ENCODE measurements at places on chromosomes 6 and 20. TPM values are rescaled to one million over a fixed set of nuclear protein-coding genes. Genes with fewer than 3 reads are reported as not detected.

The PRDM13 gene
- total RNA-seq, result not detected

The SLC2A10 gene
- total RNA-seq, result 2.8 TPM

The DNAH8 gene
- 0.03 TPM for total RNA-seq

The SPACA1 gene
- not detected for total RNA-seq

DNA sequence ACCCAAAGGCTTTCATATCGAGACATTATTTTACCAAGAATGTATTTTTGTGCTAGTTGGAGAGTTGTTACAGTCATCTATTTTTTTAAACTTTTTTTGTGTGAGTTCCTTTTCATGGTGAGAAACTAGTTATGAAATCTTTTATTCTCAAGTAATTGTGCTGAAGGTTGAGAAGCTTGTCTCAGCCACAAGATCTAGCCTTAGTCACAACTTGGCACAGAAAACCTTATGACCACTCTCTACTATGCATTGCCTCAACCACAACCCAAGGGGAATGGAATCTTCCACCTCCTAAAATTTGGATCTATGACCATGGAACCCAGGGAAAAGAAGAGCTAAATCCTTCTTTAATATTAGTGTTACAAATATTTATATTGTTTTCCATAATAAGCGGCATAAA is 58.5 kb downstream of the HS3ST5 start:
- DNase-seq, result no peak

DNA sequence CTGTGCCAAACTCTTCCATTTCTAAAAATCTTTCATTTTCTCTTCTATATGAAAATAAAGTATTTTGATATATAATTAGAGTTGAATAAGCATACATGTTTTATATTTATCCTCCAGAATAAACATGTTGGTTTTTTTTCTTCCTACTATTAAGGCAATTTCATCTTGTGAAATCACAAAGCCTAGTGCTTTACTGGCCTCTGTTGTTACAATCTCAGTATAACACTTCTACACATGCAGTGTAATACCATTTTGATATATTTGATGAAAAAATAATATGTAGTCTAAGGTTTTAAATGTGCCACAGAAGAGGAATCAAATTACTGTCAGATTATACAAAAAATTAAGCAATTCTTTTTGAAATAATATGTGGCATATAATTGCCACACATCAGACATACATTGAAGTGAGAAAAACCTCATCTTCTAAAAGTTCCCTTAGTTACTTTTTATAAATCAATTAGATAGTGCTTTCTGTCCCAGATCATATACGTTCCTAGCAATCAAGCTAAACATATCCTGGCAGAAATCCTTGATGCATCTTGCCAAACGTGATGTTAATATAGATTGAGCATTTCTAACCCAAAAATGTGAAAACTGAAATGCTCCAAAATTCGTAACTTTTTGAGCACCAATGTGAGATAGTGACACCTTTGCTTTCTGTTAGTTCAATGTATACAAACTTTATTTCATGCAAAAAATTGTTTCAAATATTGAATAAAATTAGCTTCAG is 225.1 kb upstream of the MANEA start:
- no peak for DNase-seq

GRCh38 chr20:17688965-17689364 is 6.9 kb upstream of the RRBP1 start:
- no peak for DNase-seq

- DNase-seq, result no peak
Observed at GRCh38 chr6:21521276-21521675, 72.3 kb upstream of the SOX4 start.

DNA sequence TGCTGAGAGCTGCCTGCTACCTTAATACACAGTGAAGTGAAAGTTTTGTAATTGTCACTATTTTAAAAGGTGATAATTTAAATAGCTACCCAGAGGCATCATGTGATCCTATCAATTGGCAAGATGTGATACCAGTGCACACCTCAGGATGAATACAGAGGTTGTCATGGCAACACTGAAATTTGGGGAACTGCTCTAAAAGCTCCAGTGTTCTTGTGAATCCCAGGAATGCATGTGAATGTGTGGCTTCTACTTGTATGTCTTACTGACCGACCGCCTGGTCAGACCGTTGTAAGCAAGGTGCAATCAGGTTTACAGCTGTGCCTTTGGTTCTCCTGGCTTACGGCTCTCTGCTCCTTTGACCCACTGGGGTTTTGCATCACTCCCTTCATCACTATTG is 146.3 kb upstream of the GJE1 start:
- DNase-seq, result no peak

DNA sequence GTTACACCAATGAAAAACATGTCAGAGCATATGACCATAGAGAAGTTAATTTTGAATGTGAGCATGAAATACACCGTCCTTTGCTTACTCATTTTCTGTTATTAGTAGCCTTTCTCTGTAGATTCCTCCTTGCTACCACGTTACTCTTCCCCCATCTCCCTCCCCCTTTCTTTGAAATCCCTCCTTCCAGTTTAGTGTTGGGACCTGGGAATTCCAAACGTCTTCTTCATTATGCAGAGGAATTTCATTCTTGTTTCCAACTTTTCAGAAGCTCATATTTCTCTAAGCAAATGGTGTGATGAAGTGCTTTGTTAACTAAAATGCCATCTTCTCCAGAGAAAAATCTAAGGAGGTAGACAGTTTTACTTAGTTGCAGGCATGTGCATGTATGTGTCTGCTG is 122.4 kb downstream of the MCHR2 start:
- DNase-seq, result no peak

DNA sequence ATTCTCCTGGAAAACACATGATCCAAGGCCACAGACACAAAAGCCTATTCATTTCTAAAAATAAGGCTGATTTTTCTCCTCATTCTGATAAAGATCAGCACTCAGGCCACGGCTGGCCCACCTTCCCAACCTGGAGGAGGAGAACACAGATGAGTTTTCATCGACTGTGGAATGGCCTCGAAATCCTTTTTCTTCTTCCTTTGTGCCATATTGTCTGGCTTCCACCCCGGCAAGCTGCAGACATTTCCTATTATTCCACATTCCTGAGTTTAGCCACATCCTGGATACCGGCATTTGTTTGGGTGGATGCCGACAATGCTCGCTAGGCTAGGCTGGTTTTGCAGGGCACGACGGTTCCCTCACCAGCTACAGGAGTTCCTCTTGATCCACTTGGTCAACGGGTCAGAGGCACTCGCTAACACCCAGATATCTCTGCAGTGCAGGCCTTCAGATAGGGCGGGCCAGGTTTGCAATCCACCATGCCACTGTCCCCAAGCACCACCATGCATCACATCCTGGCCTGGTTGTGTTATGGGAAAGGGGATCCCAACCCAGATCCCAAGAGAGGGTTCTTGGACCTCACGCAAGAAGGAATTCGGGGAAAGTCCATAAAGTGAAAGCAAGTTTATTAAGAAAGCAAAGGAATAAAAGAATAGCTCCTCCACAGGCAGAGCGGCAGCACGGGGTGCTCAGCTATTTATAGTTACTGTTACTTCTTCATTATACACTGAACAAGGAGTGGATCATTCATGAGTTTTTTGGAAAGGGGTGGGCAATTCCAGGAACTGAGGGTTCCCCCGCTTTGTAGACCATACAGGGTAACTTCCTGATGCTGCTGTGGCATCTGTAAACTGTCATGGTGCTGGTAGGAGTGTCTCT is 4.2 kb upstream of the CTSZ start:
- no peak for DNase-seq

DNA sequence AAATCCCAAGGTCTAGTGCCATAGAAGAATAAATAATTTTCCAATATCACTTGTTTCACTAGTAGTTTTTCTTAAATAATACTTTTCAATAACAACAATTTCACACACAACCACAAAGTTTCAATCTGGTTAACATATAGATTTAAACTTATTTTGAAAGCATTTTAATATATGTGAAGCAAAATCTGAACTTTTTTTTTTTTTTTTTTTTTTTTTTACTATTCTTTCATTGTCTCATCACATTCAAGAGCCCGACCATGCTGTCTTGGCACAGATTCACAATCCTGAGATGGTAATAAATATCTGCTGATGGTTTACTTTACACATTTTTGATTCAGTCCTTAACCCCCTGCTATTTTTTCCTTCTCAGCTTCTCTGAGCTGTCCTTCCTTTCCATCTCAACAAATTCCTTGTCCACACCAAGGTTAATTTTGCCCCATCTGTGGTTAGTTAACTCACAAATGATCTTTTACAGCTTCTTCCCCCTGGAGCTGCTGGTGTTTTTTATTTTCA is 262.8 kb downstream of the TMEM242 start:
- DNase-seq, result no peak

GRCh38 chr6:39901670-39902069 is 32.6 kb downstream of the MOCS1 start:
- no peak for DNase-seq

DNA sequence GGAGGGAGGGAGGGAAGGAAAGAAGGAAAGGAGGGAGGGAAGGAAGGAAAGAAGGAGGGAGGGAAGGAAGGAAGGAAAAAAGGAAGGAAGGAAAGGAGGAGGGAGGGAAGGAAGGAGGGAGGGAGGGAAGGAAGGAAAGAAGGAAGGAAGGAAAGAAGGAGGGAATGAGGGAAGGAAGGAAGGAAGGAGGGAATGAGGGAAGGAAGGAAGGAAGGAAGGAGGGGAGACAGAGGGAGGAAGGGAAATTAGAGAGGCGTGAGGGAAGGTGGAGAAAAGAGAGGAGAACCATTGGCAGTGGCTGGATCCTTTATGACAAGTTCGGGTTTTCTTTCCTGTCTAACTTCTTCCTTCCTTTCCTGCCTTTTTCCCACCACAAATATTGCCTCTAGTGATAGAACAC is 22.3 kb upstream of the SUPT3H start:
- DNase-seq, result no peak

Data from left ventricle myocardium inferior (tissue), 1 donor.